ENCODE measurements at places on chromosomes 3 and 15. TPM values are rescaled to one million over a fixed set of nuclear protein-coding genes. Genes with fewer than 3 reads are reported as not detected.

The CLDN16 gene
- total RNA-seq = not detected

GRCh38 chr3:27556887-27557286 lies 72.7 kb upstream of the SLC4A7 start:
- H3K4me3 ChIP-seq = no peak overlapping the region
- DNase-seq = no peak
- no peaks in the 10 kb centered on the region for H3K36me3 ChIP-seq
- H3K27me3 ChIP-seq = no peaks in the 10 kb centered on the region
- no peak overlapping the region for H3K27ac ChIP-seq

- no peak overlapping the region for H3K27ac ChIP-seq
- H3K4me3 ChIP-seq = no peak overlapping the region
- no peak for DNase-seq
- no peaks in the 10 kb centered on the region for H3K27me3 ChIP-seq
- H3K36me3 ChIP-seq = no peaks in the 10 kb centered on the region
- H3K4me1 ChIP-seq = no peaks in the 10 kb centered on the region
Measured at GRCh38 chr3:194857469-194858113, 171.9 kb downstream of the FAM43A start.

GRCh38 chr3:48641396-48641795 lies 6.1 kb upstream of the SLC26A6 start:
- H3K4me1 ChIP-seq = peaks cover 8% of the 10 kb centered on the region
- H3K4me3 ChIP-seq = no peak overlapping the region
- peaks cover 6% of the 10 kb centered on the region for H3K36me3 ChIP-seq
- no peak overlapping the region for H3K27ac ChIP-seq

The IL12A gene
- not detected for total RNA-seq

DNA sequence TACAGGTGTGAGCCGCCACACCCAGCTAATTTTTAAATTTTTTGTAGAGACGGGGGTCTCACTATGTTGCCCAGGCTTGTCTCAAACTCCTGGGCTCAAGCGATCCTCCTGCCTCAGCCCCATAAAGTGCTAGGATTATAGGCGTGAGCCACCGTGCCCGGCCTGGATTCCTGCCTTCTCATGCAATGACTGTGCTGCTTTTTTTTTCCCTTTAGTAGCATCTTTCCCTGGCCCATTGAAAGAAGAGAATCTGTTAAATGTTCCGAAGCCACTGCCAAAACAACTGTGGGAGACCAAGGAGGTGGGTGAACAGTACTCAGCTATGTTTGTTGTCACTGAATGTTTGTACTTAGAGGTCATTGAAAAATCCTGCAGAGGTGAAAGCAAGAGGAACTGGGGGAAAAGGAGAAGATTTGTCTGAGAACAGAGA lies 88.0 kb downstream of the CRTC3 start:
- H3K4me3 ChIP-seq = no peak overlapping the region
- H3K27ac ChIP-seq = no peak overlapping the region
- no peaks in the 10 kb centered on the region for H3K27me3 ChIP-seq
- H3K4me1 ChIP-seq = peaks cover 37% of the 10 kb centered on the region
- H3K36me3 ChIP-seq = peaks cover 33% of the 10 kb centered on the region
- no peak for DNase-seq

GRCh38 chr3:119356646-119357045 lies 62.5 kb downstream of the ARHGAP31 start:
- H3K4me1 ChIP-seq = peaks cover 17% of the 10 kb centered on the region
- H3K4me3 ChIP-seq = no peak overlapping the region
- no peaks in the 10 kb centered on the region for H3K36me3 ChIP-seq
- DNase-seq = no peak

DNA sequence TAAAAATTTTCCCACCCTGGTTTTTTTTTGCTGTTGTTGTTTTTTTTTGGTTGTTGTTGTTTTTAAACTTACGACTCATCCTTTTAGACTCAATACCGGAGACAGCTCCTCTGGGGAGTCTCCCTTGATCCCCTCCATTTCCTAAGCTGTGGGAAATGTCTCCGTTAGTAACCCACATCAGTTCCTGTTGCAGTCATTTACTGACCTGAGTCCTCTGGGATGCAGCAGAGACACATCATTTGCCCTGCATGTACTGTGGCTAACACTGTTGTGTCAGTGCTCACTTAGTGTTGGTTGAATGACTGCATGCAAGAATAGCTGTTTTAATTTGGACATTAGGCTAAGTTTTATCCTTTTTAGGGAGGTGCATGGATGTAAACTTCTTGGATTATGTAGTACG lies 83.8 kb downstream of the MBNL1 start:
- peak overlapping the region; percentile 59 for H3K27ac ChIP-seq
- no peak for DNase-seq
- H3K27me3 ChIP-seq = no peaks in the 10 kb centered on the region
- H3K36me3 ChIP-seq = peaks cover 42% of the 10 kb centered on the region
- peaks cover 48% of the 10 kb centered on the region for H3K4me1 ChIP-seq

DNA sequence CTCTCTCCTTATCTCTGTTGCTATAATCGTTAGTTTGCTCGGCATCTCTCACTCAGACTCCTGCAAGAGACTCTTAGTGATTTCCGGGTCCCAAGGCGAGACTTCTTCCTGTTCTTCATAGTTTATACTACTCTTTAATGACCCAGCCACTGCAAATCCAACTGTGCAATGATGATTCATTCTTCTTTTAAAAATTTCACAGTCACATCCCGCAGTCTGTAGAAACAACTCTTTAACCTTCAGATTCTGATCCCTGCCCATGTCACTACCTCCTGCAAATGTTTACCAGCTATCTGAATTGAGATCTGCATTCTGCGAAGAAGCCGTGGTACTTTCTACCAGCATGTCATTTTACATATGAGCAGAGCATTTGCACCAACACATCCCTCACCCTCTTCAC lies 2.8 kb upstream of the VGLL3 start:
- peaks cover 17% of the 10 kb centered on the region for H3K27me3 ChIP-seq
- H3K36me3 ChIP-seq = no peaks in the 10 kb centered on the region
- no peaks in the 10 kb centered on the region for H3K4me1 ChIP-seq
- H3K4me3 ChIP-seq = no peak overlapping the region

DNA sequence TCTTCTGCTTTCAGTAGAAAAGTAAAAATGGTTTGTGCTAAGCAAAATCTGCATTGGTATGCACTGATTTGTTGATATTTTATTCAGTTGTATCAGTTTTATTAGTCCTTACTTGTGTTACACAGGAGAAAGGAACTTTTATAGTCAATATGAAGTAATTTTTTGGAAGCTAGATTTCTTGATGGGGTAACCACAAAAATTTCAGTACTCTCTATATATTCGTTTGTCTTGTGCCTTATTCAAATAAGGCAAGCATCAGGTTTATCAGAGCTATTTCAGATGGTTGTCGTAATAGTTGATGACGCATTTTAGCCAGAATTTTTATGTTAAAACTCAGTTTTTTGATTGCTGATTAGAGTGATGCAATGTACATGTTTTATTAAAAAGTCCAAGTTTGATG lies 50.7 kb upstream of the NIPA1 start:
- no peaks in the 10 kb centered on the region for H3K36me3 ChIP-seq
- peaks cover 12% of the 10 kb centered on the region for H3K27me3 ChIP-seq
- H3K4me1 ChIP-seq = peaks cover 14% of the 10 kb centered on the region

- no peak overlapping the region for H3K4me3 ChIP-seq
- H3K27me3 ChIP-seq = peaks cover 15% of the 10 kb centered on the region
- no peak overlapping the region for H3K27ac ChIP-seq
- no peak for DNase-seq
- no peaks in the 10 kb centered on the region for H3K4me1 ChIP-seq
Measured at GRCh38 chr3:148903022-148903442, 37.9 kb downstream of the CPA3 start.

- no peak overlapping the region for H3K4me3 ChIP-seq
- H3K27ac ChIP-seq = no peak overlapping the region
- no peaks in the 10 kb centered on the region for H3K36me3 ChIP-seq
- H3K4me1 ChIP-seq = no peaks in the 10 kb centered on the region
- no peaks in the 10 kb centered on the region for H3K27me3 ChIP-seq
Measured at GRCh38 chr3:3443482-3443881, 264.0 kb upstream of the CRBN start.

DNA sequence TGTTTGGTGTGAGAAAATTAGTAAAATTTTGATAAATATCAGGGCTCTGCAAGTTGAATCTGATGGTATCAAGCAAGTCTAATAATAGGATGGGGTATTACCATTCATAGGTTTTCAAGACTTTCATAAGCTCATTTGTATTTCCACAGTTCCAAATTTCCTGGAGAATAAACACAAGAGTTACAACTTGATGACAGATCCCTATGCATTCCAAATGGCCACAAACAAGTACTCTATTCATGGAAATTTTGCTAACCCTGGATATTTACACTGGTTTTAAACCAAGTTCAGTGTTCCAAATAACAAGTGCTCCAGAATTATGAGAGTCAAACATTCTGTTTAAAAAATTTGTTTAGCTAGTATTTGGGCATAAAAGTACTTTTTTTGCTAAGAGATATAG lies 75.0 kb upstream of the CNTN6 start:
- H3K4me1 ChIP-seq = no peaks in the 10 kb centered on the region
- no peak for DNase-seq
- H3K36me3 ChIP-seq = no peaks in the 10 kb centered on the region
- no peaks in the 10 kb centered on the region for H3K27me3 ChIP-seq

The ZNF660 gene
- total RNA-seq = 1.0 TPM

DNA sequence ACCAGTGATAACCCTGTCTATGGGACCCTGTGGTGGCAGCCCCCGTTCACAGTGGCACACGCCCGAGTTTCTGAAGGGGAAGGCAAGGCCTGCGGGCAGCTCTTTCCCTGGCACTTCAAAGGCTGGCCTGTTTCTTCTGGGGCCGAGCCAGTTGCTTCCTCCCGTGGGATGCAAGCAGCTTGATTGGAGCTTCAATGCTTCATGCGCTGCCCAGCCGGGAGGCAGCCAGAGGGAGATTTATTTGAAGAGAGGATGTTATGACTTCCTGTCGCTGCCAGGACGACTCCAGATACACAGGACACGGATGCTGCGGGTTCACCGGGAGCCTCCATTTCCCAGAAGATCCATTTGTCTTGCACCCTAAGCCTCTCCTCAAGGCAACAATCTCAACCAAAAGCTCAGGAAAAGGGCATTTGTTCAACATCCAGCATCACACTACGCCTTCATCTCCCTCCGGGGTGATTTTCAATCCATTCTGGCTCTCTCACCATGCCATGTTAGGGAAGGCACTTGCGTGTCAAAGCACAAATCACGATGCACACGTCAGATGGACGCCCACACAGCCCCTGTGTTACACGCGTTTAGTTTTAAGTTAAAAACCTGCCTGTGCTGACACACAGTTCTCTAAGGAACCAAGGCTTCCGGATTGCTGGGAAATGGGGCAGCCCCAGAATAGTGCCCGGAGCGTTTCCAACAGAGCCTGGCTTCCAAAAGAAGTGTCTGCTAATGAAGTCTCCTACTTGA lies 330.2 kb downstream of the OCA2 start:
- H3K4me3 ChIP-seq = no peak overlapping the region
- H3K27ac ChIP-seq = no peak overlapping the region
- DNase-seq = no peak
- H3K36me3 ChIP-seq = no peaks in the 10 kb centered on the region
- no peaks in the 10 kb centered on the region for H3K4me1 ChIP-seq
- H3K27me3 ChIP-seq = no peaks in the 10 kb centered on the region

GRCh38 chr3:104887069-104887468 lies 479.6 kb upstream of the ALCAM start:
- no peaks in the 10 kb centered on the region for H3K27me3 ChIP-seq
- no peaks in the 10 kb centered on the region for H3K4me1 ChIP-seq
- no peak for DNase-seq
- no peak overlapping the region for H3K27ac ChIP-seq
- H3K4me3 ChIP-seq = no peak overlapping the region

- no peak overlapping the region for H3K4me3 ChIP-seq
- H3K4me1 ChIP-seq = no peaks in the 10 kb centered on the region
- H3K27ac ChIP-seq = no peak overlapping the region
- H3K27me3 ChIP-seq = no peaks in the 10 kb centered on the region
- DNase-seq = no peak
Measured at GRCh38 chr3:81216192-81216591, 545.3 kb downstream of the GBE1 start.

The FGF12 gene
- not detected for total RNA-seq

The NEK11 gene
- total RNA-seq = 1.6 TPM

- H3K4me1 ChIP-seq = peaks cover 31% of the 10 kb centered on the region
- peak; percentile 8 for DNase-seq
- no peak overlapping the region for H3K4me3 ChIP-seq
- peak overlapping the region; percentile 7 for H3K27ac ChIP-seq
Measured at GRCh38 chr15:68354268-68354667, 76.7 kb downstream of the FEM1B start.

DNA sequence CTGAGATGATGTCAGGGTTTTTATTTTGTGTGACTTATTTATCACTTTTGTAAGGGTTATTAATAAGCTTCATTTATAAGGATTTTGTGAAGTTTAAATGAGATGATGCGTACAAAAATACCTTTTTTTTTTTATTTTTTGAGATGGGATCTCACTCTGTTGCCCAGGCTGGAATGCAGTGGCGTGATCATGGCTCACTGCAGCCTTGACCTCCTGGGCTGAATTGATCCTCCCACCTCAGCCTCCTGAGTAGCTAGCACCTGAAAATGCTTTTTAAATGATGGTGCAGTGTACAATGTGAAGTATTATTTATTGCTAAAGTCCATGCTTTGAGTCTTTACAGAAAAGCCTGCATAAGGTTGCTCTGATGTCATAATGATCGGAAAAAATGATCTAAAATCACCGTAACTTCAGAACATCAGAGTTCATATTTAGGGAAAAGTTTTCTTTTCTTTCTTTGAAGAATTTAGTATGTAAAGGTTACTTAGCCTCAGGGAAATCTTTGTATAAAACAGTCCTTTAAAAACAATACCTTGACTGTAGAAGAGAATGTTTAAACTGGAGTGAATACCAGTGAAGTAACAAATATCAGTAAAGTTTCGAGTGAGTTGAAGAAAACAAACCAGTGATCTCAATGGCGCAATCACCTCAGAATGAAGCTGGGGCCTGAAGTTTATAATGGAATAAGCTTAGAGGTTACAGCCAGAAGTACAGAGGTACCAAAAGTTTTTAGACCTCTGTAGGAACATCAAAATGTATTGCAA lies 29.7 kb downstream of the TCF12 start:
- H3K27me3 ChIP-seq = no peaks in the 10 kb centered on the region
- H3K4me1 ChIP-seq = peaks cover 24% of the 10 kb centered on the region
- peaks cover 31% of the 10 kb centered on the region for H3K36me3 ChIP-seq
- no peak overlapping the region for H3K27ac ChIP-seq
- H3K4me3 ChIP-seq = no peak overlapping the region

DNA sequence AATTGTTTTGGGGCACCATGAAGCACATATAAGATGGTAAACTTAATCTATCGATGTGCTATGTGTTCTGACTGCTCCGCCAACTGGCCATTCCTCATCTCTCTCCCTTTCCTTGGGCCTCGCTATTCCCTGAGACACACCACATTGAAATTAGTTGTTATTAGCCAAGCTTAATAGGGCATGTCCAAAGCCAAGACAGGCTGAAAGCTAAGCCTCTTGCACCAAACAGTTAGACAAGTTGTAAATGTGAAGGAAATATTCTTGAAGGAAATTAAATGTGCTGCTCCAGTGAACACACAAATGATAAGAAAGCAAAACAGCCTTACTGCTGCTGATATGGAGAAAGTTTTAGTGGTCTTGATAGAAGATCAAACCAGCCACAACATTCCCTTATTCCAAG lies 39.3 kb downstream of the C2CD4A start:
- H3K36me3 ChIP-seq = no peaks in the 10 kb centered on the region
- DNase-seq = no peak
- no peak overlapping the region for H3K27ac ChIP-seq
- H3K4me3 ChIP-seq = no peak overlapping the region
- H3K4me1 ChIP-seq = peaks cover 14% of the 10 kb centered on the region
- peaks cover 8% of the 10 kb centered on the region for H3K27me3 ChIP-seq

The SPATA12 gene
- not detected for total RNA-seq
